ENCODE measurements at places on chromosomes 7 and 10. TPM values are rescaled to one million over a fixed set of nuclear protein-coding genes. Genes with fewer than 3 reads are reported as not detected.

The GPR37 gene
- 41.0 TPM for polyA plus RNA-seq

The KLLN gene
- polyA plus RNA-seq = 0.46 TPM

The GNAT3 gene
- not detected for polyA plus RNA-seq

The RSPH10B gene
- 0.36 TPM for polyA plus RNA-seq

The NAT16 gene
- not detected for polyA plus RNA-seq

Measured in hindlimb muscle (tissue), 1 donor.